Calu3 (cell line): ENCODE measurements at places on chromosomes 12 and 14. TPM values are rescaled to one million over a fixed set of nuclear protein-coding genes. Genes with fewer than 3 reads are reported as not detected.
A peak's percentile ranks its signal among the peaks of the same experiment; 100 is the strongest.

DNA sequence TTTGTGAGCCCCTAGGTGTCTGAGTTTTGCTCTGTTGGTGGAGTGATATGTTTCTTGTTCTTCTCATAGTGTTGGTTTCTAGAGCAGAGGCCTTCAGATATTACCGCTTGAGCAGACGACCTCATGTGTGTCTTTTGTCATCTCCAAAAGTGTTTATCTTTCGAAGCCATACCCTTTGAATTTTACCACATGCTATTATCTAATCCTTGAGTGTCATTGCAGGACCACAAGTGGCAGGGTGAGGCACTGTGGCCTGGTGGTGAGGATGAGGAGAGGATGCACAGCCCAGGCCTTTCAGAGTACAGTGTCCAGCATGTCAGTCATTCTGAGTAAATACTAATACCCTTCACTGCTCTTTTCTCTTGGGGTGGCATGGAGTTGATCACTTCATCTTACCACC lies 57.2 kb upstream of the CISTR start:
- no peak overlapping the region for H3K4me3 ChIP-seq
- no peak overlapping the region for H3K27ac ChIP-seq
- H3K36me3 ChIP-seq, result no peaks in the 10 kb centered on the region
- peaks cover 31% of the 10 kb centered on the region for H3K4me1 ChIP-seq

DNA sequence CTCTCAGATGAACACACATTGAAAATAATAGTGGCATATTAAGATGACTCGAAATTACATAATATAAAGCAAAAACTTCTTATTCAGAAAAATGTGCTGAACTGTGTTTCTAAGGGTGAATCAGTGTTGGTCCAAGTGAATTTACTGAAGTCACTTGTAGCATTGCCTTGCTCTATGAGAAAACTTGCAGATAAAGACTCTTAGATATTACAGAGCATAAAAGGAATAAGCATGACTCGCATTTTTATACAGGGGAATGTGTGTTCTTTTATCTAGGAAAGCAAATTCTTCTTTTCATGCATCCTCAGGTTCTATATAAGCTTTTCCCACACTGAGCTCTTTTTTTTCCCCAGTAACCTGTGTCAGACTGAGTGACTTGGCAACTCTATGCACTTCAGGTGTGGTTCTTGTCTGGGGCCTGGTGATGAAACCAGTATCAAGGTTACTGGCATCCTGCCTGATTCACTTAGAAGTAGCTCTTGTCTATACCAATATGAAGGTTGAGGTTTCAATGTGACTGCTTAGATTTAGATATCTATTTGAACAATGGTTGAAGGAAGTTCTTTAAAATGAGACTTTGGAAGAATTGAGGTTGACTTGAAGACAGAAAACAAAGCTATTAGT lies 76.1 kb downstream of the OTOGL start:
- H3K36me3 ChIP-seq, result no peaks in the 10 kb centered on the region
- no peaks in the 10 kb centered on the region for H3K27me3 ChIP-seq
- no peak overlapping the region for H3K4me3 ChIP-seq
- peak; percentile 10 for DNase-seq

DNA sequence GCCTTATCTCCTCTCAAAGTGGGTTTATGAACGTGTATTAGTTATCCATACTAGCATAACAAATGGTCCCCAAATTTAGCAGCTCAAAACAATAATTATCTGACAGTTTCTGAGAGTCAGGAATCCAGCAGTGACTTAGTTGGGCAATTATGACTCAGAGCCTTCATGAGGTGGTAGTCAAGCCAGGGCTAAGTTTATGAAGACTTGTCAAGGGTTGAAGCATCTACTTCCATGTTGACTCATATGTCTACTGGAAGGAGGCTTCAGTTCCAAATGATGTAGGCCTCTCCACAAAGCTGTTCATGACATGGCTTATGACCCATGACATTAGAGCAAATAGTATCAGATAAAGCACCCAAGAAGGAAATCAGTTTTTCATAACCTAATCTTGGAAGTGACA lies 73.2 kb downstream of the IPO8 start:
- no peaks in the 10 kb centered on the region for H3K36me3 ChIP-seq
- DNase-seq, result no peak
- H3K4me3 ChIP-seq, result no peak overlapping the region
- H3K4me1 ChIP-seq, result no peaks in the 10 kb centered on the region
- no peaks in the 10 kb centered on the region for H3K27me3 ChIP-seq

DNA sequence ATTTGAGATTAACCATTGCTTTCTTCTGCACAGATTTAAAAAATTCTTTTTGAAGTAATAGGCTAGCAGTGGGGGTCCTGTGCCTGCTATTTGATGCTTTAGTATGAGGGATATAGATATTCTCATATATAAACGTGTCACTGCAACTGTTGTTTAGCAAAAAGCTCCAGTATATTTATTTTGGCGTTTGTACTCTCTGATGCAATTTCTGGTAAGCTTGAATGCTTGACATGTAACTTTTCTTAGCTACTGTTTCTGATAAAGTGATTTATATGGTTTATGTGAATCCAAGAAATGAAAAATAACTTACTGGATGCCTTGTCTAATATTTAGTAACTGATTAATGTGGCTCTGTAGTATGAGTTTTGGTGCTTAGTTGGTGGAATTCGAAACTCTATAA lies 77.1 kb downstream of the TTLL5 start:
- no peak for DNase-seq
- no peak overlapping the region for H3K4me3 ChIP-seq
- no peaks in the 10 kb centered on the region for H3K27me3 ChIP-seq
- H3K4me1 ChIP-seq, result no peaks in the 10 kb centered on the region

CIDEB gene
- 0.17 TPM in 1 of 2 replicates, not detected in the other for total RNA-seq

GRCh38 chr12:107103097-107103496 lies 9.7 kb upstream of the CRY1 start:
- H3K36me3 ChIP-seq, result no peaks in the 10 kb centered on the region
- no peak for DNase-seq
- H3K27me3 ChIP-seq, result peaks cover 57% of the 10 kb centered on the region
- H3K4me3 ChIP-seq, result no peak overlapping the region
- H3K4me1 ChIP-seq, result no peaks in the 10 kb centered on the region

- H3K4me3 ChIP-seq, result no peak overlapping the region
- peaks cover 20% of the 10 kb centered on the region for H3K4me1 ChIP-seq
- no peak for DNase-seq
These were observed 9.5 kb downstream of the BATF start for GRCh38 chr14:75531660-75532317.

HAL gene
- 1.4 TPM in 2 replicates for total RNA-seq
